K562 (cell line): ENCODE measurements at places on chromosomes 6 and 20. TPM values are rescaled to one million over a fixed set of nuclear protein-coding genes. Genes with fewer than 3 reads are reported as not detected.

The BTNL2 gene
- not detected in 2 replicates for polyA plus RNA-seq

The DEFB132 gene
- not detected in 2 replicates for polyA plus RNA-seq

The FAM162B gene
- polyA plus RNA-seq, result not detected in 2 replicates

The SLC17A3 gene
- polyA plus RNA-seq, result not detected in 2 replicates

The CRISP2 gene
- polyA plus RNA-seq, result not detected in 2 replicates

The PABPC1L gene
- polyA plus RNA-seq, result 89.7 and 90.3 TPM in 2 replicates

The FAM83D gene
- 35.6 and 56.1 TPM in 2 replicates for polyA plus RNA-seq

The HCK gene
- 0.09 TPM in 1 of 2 replicates, not detected in the other for polyA plus RNA-seq

GRCh38 chr20:9699181-9699580 lies 139.7 kb downstream of the PAK5 start:
- no peak for DNase-seq

- no peak for DNase-seq
These were observed 260.6 kb downstream of the EYA4 start for GRCh38 chr6:133501675-133502270.

DNA sequence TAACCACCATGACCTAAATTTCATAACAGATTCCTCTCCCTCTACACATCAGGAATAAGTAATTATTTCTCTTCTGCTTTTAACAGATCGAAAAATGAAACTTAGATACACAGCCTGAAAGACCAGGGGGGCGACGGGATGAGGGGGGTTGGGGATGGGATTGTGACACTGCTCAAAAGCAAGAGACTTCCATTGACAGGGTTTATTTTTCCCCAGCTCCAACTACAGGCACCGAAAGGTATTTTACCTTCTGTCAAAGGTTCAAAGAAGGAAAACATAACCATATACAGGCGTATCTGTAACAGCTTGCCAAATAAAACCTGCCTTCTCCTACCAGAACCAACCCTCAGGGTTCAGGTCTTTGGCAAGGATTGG lies 1.3 kb downstream of the EPHA7 start:
- DNase-seq, result no peak

DNA sequence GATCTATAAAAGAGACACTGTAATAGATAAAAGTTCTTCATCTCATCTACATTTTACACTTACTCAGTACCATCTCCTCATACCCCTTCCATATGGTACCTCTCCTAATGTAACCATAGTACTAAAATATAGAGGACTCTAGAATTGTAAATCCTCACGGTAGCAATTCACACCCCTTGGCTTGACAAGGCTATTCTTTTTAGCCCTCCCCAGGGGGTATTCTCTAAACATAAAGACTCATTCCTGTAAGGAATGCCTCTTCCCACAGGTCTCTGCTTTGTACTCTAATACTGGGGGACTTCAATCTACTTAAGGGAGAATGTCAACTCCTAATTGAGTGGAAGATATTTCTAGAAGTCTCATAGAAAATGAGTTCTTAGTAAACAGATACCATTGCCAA lies 85.9 kb downstream of the VIP start:
- no peak for DNase-seq

DNA sequence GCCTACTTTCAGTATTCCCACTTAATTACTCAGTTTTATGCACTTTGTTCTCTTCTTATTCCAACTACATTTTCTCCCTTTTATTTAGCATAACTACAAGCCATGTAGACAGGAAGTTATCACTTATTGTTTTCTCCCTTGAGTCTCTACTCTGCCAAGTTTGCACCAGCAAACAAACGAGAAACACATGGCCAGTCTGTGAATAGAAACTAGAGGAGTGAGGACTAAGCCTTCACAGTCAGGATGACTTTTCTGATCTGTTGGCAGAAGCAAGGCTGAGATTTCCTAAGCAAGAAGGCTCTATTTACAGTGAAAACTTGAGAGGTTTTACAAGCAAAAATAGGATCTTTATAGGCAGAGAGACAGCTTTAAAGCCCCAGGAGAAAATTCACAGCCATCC lies 69.8 kb upstream of the TINAG start:
- DNase-seq, result no peak

DNA sequence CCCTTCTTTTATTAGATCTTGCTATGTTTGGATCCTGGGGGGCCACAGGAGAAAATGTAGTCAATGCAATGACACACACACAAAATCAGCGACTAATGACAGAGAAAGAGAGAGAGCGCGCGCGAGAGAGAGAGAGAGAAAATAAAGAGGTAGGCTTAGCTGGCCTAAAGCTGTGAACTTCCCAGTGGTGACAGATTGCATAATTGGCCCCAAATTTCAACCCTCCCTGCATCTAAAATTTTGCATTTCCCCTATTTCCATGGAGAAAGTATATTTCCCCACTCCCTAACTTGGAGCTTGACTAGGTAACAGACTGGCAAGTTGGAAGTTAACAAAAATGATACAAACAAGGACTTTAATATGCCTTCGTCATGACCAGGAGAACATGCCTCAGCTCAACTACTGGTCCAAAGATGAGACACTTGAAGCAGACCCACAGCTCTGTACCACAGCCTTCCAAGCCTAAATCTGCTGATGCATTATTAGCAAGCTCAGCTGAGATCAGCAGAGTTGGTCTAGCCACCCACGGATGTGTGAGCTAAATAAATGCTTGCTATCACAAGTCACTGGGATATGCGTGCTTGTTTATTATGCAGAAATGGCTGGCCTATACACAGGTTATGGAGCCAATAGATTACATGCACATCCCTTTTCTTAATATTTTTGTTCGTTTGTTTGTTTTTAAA lies 118.1 kb upstream of the PRDM1 start:
- no peak for DNase-seq

GRCh38 chr6:40473026-40473425 lies 114.1 kb downstream of the LRFN2 start:
- no peak for DNase-seq

GRCh38 chr6:155174576-155175211 lies 89.1 kb upstream of the CLDN20 start:
- DNase-seq, result peak; percentile 83

GRCh38 chr20:63746751-63747315 lies 7.3 kb downstream of the SLC2A4RG start:
- DNase-seq, result no peak

- peak; percentile 6 for DNase-seq
These were observed 57.9 kb upstream of the DACT2 start for GRCh38 chr6:168377484-168377855.

DNA sequence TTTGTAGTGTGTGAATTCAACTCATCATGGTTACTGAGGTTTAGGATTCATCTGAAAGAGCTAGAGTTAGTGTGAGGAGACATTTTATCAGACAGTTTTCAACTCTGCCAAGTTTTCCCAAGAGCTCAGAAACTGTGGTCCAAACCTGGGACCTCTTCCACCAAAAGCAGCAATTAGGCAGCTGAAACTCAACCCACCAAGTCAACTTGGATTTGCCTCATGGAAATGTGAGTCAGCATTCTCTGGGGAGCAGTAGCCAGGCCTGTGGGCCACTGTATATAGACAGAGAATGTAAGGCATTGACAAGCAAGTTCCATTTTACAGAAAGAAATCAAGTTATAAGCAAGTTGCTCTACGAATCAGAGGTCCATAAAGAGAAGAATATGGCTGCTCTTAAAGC lies 178.8 kb upstream of the HDDC2 start:
- DNase-seq, result no peak

DNA sequence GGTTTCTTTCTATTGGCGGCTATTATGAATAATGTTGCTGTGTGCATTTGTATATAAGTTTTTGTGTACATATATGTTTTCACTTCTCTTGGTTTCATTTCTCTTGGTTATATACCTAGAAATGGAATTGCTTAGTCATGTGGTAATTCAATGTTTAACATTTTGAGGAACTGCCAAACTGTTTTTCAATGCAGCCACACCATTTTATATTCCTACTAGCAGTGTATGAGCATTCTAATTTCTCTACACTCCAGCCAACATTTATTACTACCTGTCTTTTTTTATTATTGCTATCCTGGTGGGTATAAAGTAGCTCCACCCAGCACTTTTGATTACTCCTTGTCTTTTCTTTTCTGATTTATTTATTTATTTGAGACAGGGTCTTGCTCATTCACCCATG lies 54.8 kb downstream of the PHACTR2 start:
- no peak for DNase-seq

- DNase-seq, result no peak
These were observed 11.9 kb downstream of the ASF1A start for GRCh38 chr6:118905851-118906250.

DNA sequence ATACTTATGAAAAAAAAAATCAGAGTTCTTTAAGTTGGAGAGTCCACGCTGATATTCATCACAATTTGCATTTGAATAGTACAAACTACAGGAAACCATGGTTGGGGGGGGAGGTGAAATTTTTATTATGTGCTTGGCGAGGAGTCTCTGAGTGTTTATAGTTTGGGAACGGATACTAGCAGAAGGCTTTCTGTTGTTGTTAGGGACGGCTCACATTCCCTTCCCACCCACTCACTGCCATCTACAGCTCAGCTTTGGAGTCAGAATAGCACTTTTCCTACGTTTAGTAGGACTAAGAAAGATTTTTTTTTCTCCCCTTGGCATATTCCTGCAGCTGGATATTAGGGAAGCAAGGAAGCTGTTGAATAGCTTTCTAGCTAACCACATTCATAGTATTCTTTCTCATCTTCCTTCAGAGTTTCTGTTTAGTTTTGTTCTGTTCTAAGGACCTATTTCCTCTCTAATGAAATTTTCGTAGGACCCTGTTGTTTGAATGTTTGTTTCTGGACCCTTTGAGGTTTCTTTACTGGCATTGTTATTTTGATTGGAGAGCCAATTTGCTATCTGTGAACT lies 235.1 kb upstream of the ZNF217 start:
- peak; percentile 37 for DNase-seq

GRCh38 chr6:161837854-161838253 lies 564.0 kb upstream of the AGPAT4 start:
- no peak for DNase-seq

GRCh38 chr20:59821201-59821600 lies 112.2 kb downstream of the SYCP2 start:
- no peak for DNase-seq

DNA sequence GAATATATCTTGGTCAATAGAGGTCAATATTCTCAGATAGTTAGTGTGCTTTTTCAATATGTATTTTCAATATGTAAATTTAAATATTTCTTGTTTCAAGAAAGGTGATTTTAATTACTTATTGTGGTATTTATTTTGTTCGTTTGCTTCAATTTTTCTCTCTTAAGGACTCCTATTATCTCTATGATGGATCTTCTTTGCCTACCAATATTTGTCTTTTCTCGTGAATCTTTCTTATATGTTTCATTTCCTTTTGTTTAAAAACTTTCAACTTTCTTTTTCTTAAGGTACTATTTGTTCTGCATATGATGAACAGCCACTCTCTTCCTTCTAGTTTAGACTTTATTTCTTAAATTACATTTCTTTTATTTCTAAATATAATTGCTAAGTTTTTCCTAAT lies 46.1 kb upstream of the PSMF1 start:
- DNase-seq, result no peak

- peak; percentile 40 for DNase-seq
These were observed 115.2 kb upstream of the GLP1R start for GRCh38 chr6:38933426-38933825.

GRCh38 chr6:3825851-3826581 lies 23.2 kb upstream of the FAM50B start:
- DNase-seq, result no peak

- DNase-seq, result no peak
These were observed 256.8 kb upstream of the PMEPA1 start for GRCh38 chr20:57966620-57967019.

DNA sequence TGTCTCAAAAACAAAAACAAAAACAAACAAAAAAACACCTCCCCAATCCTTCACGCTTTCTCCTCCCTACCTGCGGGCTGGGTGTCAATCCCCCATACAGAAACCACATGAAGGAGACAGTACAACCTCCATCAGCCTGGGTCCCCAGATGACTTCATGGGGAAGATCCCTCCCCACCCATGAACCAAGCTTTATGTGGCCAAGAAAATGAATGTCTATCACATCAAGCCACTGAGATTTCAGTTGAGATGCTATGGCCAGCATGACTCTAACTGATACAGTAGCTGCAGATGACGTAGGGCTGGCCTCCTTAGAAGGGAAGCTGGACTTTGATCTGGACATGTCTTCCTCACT lies 21.2 kb upstream of the BNIP5 start:
- no peak for DNase-seq

DNA sequence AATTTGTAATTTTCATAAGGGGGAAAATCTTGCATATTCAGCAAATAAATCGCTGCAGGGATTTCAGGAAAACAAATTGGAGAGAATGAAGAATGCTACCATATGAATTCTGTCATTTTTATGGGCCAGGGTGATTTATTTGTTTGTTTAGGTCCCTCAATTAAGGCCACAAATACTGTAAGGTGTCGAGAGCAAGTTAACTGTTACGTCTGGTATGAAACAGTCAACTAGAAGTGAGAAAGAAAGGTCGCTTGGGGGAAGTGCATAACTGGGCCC lies 166.9 kb upstream of the TSHZ2 start:
- DNase-seq, result no peak

GRCh38 chr6:26103770-26104456 lies 16.7 kb downstream of the HFE start:
- DNase-seq, result peak; percentile 90

DNA sequence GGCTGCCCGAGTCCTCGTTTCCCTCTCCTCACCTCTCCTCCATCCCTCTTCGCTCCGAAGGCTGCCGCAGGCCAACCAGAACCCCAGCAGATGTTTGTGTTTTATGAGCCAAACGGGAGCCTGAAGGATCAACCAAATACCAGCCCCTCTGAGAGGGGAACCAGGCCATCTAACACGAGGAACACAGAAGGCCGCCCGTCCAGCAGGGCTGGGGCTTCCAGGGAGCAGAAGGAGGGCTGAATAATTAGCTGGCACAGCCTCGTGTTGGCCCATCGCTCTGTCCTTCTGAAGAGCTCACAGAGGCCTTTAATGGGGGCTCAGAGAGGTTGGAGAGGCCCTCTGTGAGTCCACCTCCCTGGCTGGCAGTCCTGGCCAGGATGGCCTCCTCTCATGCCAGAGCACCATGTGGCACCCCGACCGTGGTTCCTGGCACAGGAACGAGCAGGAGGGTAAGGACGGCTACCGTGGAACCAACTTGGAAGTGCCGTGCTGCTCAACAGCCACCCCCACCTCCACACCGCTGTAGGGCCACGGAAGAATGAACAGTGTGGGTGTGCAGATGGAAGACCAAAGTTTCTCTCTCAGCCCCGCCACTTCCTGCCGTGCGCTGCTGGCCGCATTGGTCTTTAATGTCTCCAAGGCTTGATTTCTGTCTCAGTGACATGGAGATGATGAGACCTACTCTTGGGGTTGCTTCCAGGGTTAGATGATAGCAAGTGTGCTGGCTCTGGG lies 155.2 kb downstream of the SCML4 start:
- DNase-seq, result no peak
